ENCODE measurements at places on chromosomes 3 and 15. TPM values are rescaled to one million over a fixed set of nuclear protein-coding genes. Genes with fewer than 3 reads are reported as not detected.

DNA sequence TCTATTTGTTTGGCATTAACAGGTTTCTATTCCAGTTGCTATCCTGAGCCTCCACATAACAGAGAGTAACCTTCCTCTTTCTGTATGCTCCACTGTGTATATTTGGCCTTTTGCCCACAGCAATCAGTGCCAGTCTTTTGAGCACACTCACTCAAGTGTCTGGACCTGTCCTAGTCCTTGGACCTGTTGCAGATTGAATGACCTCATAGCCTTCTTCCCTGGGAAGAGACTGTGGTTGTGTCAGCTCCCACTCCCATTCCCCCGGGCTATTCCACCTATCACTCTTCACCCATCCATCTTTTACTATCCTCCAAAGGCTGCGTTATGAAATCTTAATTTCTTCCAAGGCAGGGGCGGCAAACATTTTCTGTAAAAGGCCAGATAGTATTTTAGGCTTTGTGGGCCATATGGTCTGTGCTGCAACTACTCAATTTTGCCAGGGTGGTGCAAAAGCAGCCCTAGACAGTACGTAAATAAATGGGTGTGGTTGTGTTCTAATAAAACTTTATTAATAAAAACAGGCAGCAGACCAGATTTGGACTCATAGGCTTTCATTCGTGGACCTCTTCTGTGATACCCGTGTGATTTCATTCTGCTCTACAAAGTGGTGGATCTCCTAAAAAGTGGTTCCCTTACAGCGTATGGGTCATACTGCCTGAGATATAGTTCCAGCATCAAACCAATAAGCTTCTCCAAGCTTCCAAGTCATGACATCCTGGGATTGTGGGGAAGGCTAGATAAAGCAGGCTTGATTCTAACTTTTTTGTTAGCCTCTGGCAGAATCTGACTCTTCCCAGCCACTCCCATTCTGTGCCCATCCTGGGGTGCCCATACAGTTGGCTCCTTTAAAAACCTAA, 57.4 kb downstream of the CDAN1 start:
- no peak overlapping the region for H3K27ac ChIP-seq
- peaks cover 13% of the 10 kb centered on the region for H3K4me1 ChIP-seq
- DNase-seq, result no peak
- H3K4me3 ChIP-seq, result no peak overlapping the region

Gene LYZL4
- not detected for total RNA-seq

GRCh38 chr15:68620721-68621527, 42.1 kb downstream of the CORO2B start:
- H3K4me1 ChIP-seq, result peaks cover 50% of the 10 kb centered on the region
- peak; percentile 96 for DNase-seq
- no peak overlapping the region for H3K4me3 ChIP-seq
- H3K27me3 ChIP-seq, result no peaks in the 10 kb centered on the region

GRCh38 chr3:89320186-89320585, 212.8 kb downstream of the EPHA3 start:
- H3K27me3 ChIP-seq, result no peaks in the 10 kb centered on the region
- H3K36me3 ChIP-seq, result no peaks in the 10 kb centered on the region
- no peak overlapping the region for H3K4me3 ChIP-seq
- no peaks in the 10 kb centered on the region for H3K4me1 ChIP-seq
- no peak for DNase-seq

- H3K4me3 ChIP-seq, result no peak overlapping the region
- H3K27ac ChIP-seq, result no peak overlapping the region
- no peaks in the 10 kb centered on the region for H3K36me3 ChIP-seq
- DNase-seq, result no peak
These were observed 144.7 kb downstream of the CNTN3 start for GRCh38 chr3:74469713-74470112.

GRCh38 chr15:89917442-89918101, 4.8 kb upstream of the ARPIN start:
- no peak overlapping the region for H3K4me3 ChIP-seq
- no peaks in the 10 kb centered on the region for H3K4me1 ChIP-seq
- no peak overlapping the region for H3K27ac ChIP-seq
- no peaks in the 10 kb centered on the region for H3K27me3 ChIP-seq

- H3K27me3 ChIP-seq, result no peaks in the 10 kb centered on the region
- no peak for DNase-seq
- no peaks in the 10 kb centered on the region for H3K4me1 ChIP-seq
These were observed 101.9 kb downstream of the KLHL25 start for GRCh38 chr15:85692873-85693272.

Gene LRRN1
- not detected for total RNA-seq

Gene ZBTB47
- total RNA-seq, result 129 TPM

Gene NUP210
- total RNA-seq, result 4.4 TPM

Gene BOC
- 15.4 TPM for total RNA-seq

DNA sequence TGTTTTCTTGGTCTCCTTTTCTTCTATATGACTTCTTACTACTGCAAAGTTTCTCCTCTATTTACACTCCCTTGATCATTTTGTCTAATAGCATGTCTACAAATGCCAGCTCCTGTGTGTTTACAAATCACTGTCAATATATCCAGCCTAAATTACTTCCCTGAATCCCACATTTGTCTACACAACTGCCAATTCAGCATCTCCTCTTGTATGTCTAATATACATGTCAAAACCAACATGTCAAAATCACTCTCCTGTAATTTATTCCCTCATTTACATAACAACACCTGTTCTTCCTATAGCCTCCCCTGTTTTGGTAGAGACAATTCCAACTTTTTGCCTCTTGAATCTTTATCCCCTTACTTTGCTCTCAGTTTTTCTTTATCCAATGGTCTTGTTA, 359.3 kb downstream of the PLOD2 start:
- H3K4me1 ChIP-seq, result no peaks in the 10 kb centered on the region
- DNase-seq, result no peak
- H3K36me3 ChIP-seq, result no peaks in the 10 kb centered on the region
- no peak overlapping the region for H3K27ac ChIP-seq

Gene SCAANT1
- not detected for total RNA-seq

DNA sequence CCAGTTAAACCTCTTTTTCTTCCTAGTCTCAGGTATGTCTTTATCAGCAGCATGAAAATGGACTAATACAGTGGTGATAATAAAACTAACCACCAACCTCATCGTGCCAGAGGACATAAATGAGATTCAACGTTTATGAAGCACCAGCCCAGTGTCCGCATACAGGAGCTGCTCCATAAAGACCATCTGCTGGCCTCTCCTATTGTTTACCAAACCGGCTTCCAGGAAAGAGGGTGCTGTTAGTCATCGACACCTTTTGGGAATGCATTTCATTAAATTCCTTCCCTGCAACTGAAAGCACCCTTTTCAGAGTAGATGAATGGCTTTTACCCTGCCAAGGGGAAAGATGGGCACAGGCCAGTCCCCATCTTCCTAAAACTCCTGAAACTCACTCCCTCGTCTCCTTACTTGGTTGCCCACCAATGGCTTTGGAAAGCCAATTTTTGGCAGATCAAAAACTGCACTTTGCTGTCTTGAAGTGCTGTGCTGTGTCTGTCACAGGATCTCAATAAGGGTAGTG, 122.1 kb downstream of the AQP9 start:
- H3K27ac ChIP-seq, result peak overlapping the region; percentile 84
- H3K4me3 ChIP-seq, result no peak overlapping the region
- no peaks in the 10 kb centered on the region for H3K36me3 ChIP-seq
- DNase-seq, result no peak
- no peaks in the 10 kb centered on the region for H3K27me3 ChIP-seq

GRCh38 chr3:72673011-72673771, 175.1 kb downstream of the SHQ1 start:
- H3K36me3 ChIP-seq, result no peaks in the 10 kb centered on the region
- DNase-seq, result no peak
- H3K4me3 ChIP-seq, result no peak overlapping the region
- H3K4me1 ChIP-seq, result no peaks in the 10 kb centered on the region
- no peak overlapping the region for H3K27ac ChIP-seq

DNA sequence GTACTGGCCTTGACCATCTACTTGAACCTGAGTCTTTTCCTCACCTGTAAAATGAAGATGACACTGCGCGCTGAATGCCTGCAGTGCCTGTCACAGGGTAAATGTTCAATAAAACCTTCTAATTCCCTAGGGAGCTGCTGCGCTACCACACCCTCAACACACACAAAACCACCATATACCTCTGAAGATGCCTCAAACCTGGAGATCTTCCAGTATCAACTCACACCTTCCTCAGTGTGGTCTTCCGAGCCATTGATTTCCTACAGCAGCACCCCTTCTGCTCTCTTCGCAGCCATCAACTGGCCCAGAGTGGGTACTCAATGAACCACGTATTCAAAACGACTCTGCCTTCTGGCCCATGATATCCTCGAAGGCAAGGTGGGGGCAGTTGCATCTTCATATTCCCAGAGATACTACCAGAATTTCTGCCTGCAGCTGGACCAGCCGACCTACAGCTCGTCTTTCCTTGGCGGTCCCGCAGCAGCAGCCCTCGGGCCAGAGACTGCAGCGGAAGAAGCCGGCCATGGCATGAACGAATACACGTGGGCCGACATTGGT, 695 bp downstream of the RPL32 start:
- no peaks in the 10 kb centered on the region for H3K27me3 ChIP-seq
- peak overlapping the region; percentile 94 for H3K27ac ChIP-seq
- H3K36me3 ChIP-seq, result peaks cover 44% of the 10 kb centered on the region
- no peak for DNase-seq

Gene CHCHD4
- 24.3 TPM for total RNA-seq

- no peak overlapping the region for H3K4me3 ChIP-seq
- no peak for DNase-seq
- peaks cover 12% of the 10 kb centered on the region for H3K36me3 ChIP-seq
- no peaks in the 10 kb centered on the region for H3K27me3 ChIP-seq
These were observed 4.3 kb upstream of the NR2C2 start for GRCh38 chr3:14943042-14943441.

Gene BFSP2
- total RNA-seq, result not detected

Measured in right atrium auricular region (tissue), 2 donors.